Hepatocyte (in vitro differentiated cells): ENCODE measurements at places on chromosomes 4 and X. TPM values are rescaled to one million over a fixed set of nuclear protein-coding genes. Genes with fewer than 3 reads are reported as not detected.

Gene FGFBP1
- total RNA-seq: 2.2 and 2.8 TPM in 2 replicates

DNA sequence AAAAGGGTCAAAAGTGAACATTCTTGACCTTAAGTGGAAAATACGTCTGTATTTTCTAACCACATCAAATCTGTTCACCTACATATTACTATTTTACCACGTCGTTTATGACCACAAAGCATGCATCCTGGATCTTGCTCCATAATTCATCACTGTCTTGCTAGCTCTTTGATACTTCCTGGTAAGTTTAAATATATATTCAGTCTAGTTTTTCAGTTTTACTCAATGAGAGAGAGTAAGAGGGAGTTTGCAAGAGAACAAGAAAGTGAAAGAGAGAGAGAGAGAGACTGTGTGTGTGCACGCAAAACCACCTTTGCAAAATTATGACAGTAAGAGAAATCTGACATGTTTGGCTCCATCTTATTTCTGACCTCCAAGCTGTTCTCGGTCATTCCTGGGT is 173.7 kb upstream of the GALNTL6 start:
- H3K4me1 ChIP-seq: no peaks in the 10 kb centered on the region
- DNase-seq: no peak
- H3K36me3 ChIP-seq: no peaks in the 10 kb centered on the region

- H3K27ac ChIP-seq: peak overlapping the region; percentile 68
- no peaks in the 10 kb centered on the region for H3K36me3 ChIP-seq
- H3K4me3 ChIP-seq: no peak overlapping the region
- no peaks in the 10 kb centered on the region for H3K4me1 ChIP-seq
Measured at GRCh38 chr4:113547487-113548042, 214.0 kb downstream of the CAMK2D start.

Gene GRIA2
- 1.5 and 4.2 TPM in 2 replicates for total RNA-seq

- no peak overlapping the region for H3K4me3 ChIP-seq
- H3K27me3 ChIP-seq: no peaks in the 10 kb centered on the region
- H3K27ac ChIP-seq: no peak overlapping the region
- peaks cover 4% of the 10 kb centered on the region for H3K4me1 ChIP-seq
- no peak for DNase-seq
- H3K36me3 ChIP-seq: peaks cover 3% of the 10 kb centered on the region
Measured at GRCh38 chr4:38699112-38699511, 35.1 kb downstream of the KLF3 start.
